ENCODE measurements at places on chromosomes 16 and 17.
A peak's percentile ranks its signal among the peaks of the same experiment; 100 is the strongest.

DNA sequence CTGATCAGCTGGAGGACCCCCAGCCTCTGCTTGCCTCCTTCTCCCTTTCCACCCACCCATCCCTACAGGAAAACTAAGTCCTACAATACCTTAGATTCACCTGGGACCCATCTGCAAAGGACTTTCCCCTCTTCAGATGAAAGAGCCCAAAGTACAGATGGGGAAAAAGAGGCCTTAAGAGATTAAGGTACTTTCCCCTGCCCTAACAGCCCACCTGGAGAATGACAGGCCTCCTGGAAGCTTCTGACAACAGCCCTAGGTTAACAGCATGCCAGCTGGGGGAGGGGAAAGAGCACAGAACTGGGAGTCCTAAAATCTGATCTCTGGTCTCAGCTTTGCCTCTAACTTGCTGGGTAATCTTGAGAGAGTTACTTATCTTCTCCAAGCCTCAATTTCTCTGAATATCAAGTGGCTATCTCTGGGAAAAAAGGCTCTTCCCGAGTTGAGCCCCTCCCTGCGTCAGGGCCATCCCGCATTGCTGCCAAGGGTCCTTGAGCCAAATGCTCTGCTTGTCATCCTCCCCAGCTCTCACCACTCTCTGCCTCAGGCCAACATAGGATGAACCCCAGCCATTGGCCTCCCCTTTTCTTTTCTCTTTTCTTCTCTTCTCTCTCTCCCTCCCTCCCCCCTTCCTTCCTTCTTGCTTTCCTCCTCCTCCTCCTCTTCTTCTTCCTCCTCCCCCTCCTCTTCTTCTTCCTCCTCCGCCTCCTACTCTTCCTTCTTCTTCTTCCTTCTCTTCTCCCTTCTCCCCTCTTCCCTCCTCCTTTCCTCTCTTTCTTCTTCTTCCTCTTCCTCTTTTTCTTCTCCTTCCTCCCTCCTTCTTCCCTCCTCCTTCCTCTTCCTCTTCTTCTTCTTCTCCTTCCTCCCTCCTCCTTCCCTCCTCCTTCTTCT lies 22.5 kb upstream of the SP6 start:
- peaks cover 2% of the 10 kb centered on the region for H3K27me3 ChIP-seq
- H3K36me3 ChIP-seq = no peaks in the 10 kb centered on the region
- no peak for DNase-seq
- H3K4me1 ChIP-seq = no peaks in the 10 kb centered on the region
- no peak overlapping the region for H3K27ac ChIP-seq
- H3K4me3 ChIP-seq = no peak overlapping the region

GRCh38 chr17:3040882-3041281 lies 22.5 kb downstream of the OR1D5 start:
- no peak overlapping the region for H3K4me3 ChIP-seq
- H3K27ac ChIP-seq = no peak overlapping the region
- no peak for DNase-seq
- H3K27me3 ChIP-seq = no peaks in the 10 kb centered on the region

GRCh38 chr17:57862694-57863667 lies 13.1 kb upstream of the MRPS23 start:
- peaks cover 11% of the 10 kb centered on the region for H3K4me1 ChIP-seq
- no peak overlapping the region for H3K27ac ChIP-seq
- no peaks in the 10 kb centered on the region for H3K27me3 ChIP-seq
- no peak overlapping the region for H3K4me3 ChIP-seq
- H3K36me3 ChIP-seq = no peaks in the 10 kb centered on the region

DNA sequence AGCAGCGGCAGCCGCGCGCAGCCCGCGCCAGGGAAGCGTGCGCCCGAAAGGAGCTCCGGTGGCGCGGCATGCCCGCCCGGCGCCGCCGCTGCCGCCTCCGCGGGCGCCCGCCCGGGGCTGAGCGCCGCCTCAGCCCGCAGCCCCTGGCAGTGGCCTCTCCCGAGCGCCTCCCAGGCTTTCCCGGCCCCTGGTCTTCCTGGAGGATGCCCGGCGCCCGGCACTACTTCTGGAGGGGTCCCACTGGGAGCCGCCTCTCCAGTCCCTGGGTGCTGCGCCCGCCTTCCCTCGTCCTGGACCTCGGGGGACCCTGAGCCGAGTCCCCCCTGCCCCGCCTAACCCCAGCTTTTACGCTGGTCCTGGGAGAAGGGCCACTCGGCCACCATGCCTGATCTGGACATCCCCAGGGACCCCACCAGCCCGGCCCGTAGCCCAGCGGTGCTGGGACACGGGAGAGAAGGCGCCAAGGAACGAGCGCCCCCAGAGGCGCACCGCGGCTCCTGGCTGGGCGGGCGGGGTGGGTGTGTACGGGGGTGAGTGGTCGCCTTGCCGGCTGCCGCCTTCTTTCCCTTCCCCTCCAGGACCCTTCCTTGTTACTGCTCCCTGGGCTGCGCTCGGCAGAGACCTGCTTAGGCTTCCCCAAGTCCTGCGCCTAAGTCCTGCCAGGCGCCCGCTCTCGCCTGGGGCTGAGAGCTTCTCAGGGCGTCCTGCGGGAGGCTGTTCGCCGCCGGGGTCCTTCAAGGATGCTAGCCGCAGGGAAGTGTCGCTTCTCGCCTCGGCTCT lies 704 bp downstream of the ASIC2 start:
- no peaks in the 10 kb centered on the region for H3K36me3 ChIP-seq
- DNase-seq = peak; percentile 83
- no peaks in the 10 kb centered on the region for H3K4me1 ChIP-seq
- no peak overlapping the region for H3K27ac ChIP-seq
- peak overlapping the region; percentile 49 for H3K4me3 ChIP-seq

- no peak overlapping the region for H3K27ac ChIP-seq
- H3K4me3 ChIP-seq = no peak overlapping the region
- no peaks in the 10 kb centered on the region for H3K4me1 ChIP-seq
- no peaks in the 10 kb centered on the region for H3K27me3 ChIP-seq
Observed at GRCh38 chr17:55546991-55547664, 35.9 kb upstream of the SMIM36 start.

DNA sequence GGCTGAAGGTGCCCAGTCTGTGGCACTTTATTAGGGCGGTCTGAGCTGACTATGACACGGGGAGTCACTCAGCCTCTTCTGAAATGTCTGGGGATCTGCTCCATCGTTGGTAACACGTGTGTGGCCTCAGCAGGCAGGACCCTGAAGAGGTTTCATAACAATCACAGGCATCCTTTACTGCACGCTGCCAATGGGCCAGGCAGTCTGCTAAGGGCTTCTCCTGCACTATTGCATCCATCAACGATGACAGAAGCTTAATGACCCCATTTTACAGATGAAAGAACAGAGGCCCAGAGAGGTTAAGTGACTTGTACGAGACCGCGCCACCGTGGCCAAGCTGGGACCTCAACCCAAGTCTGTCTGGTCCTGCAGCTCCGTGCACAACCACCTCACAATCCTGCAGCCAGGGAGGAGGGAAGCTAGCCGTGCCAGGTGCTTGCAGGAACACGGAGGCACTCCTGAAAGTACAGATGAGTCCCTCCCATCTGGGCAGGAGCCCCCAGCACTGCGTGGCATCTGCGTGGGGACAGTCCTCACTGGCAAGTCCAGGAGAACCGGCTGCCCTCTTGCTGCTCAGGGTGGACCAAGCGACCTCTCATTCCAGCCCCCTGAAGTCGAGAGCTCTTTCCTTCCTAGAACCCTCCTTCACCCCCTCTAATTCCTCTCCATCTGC lies 40.0 kb downstream of the RPH3AL start:
- DNase-seq = no peak
- H3K27ac ChIP-seq = no peak overlapping the region
- H3K4me3 ChIP-seq = no peak overlapping the region
- no peaks in the 10 kb centered on the region for H3K27me3 ChIP-seq

DNA sequence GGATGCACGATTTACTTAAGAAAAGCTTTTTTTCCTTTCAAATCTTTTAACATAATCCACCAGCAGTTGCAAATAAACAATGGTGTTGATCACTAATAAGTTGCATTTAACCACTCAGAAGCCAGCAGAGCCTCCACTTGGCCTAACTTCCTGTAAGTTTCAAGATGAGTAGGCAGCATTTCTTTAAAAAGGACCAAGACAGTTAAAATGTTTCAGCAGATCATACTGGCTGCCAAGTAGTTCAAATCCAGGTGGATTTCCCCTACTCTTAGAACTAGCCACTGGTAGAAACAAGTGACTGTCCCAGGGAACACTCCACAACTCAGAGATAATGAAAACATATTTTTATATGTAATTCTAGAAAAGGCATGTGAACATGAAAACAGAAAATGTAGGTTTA lies 17.0 kb upstream of the RFFL start:
- H3K4me1 ChIP-seq = no peaks in the 10 kb centered on the region
- no peaks in the 10 kb centered on the region for H3K27me3 ChIP-seq
- no peak for DNase-seq

GRCh38 chr17:74953134-74953687 lies 17.5 kb downstream of the OTOP3 start:
- H3K27ac ChIP-seq = no peak overlapping the region
- no peaks in the 10 kb centered on the region for H3K4me1 ChIP-seq
- H3K36me3 ChIP-seq = no peaks in the 10 kb centered on the region
- H3K4me3 ChIP-seq = no peak overlapping the region
- no peak for DNase-seq

DNA sequence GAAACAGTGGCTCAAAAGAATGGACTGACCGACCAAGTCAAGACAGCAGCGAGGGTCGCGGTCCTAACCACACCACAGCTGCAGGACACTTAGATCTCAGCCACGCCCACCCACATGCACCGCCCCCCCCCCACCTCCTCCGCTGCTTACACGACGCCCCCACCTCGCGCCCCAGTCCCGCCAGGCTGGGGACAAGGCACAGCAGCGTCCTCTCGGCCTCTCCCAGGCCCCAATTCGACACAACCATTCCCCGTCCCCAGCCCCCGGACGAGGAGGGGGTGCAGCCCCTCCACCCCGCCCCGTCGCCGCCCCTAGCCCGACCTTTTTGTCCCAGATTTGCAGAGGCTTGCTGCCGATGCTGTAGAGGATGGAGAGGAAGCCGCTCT lies 477 bp downstream of the CFAP20 start:
- peak overlapping the region; percentile 87 for H3K4me3 ChIP-seq
- peaks cover 34% of the 10 kb centered on the region for H3K4me1 ChIP-seq
- no peaks in the 10 kb centered on the region for H3K27me3 ChIP-seq
- peak; percentile 66 for DNase-seq

DNA sequence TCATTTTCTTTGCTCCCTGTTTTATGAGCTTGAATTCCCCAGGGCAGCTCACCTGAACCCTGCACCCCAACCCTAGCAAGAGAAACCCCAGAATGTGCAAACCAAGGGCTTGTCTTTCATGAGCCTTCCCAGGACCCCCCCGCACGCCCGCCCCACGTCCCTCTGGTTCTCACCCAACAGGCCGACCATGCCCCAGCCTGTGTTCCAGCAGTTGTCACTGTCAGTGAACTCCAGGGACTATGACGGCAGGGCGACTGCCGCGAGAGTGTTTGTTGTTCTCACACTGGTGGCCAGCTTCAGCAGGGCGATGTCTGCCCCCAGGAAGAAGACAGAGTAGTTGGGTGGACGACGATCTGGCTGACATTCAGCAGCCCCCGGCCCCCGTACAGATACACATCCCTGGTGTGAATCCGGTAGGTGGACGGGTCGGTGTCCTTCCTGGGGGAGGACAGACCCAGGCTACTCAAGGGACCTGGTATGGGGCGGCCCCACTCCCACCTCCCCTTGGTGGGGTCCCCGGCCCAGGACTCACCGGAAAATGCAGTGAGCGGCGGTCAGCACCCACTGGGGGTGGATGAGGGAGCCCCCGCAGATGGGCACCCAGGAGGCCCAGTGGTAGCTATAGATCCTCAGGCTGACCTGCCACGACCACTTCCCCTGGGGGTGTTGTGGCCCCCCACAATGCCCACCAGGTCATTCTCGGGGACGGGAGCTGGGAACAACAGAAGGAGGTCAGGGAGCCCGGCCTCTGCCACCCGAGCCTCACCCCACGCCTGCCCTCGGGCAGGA lies 20.1 kb downstream of the TPSD1 start:
- no peak overlapping the region for H3K27ac ChIP-seq
- no peak overlapping the region for H3K4me3 ChIP-seq
- DNase-seq = no peak
- no peaks in the 10 kb centered on the region for H3K36me3 ChIP-seq
- no peaks in the 10 kb centered on the region for H3K4me1 ChIP-seq
- H3K27me3 ChIP-seq = no peaks in the 10 kb centered on the region

- no peak overlapping the region for H3K27ac ChIP-seq
- H3K27me3 ChIP-seq = peaks cover 9% of the 10 kb centered on the region
- DNase-seq = peak; percentile 48
- H3K4me1 ChIP-seq = no peaks in the 10 kb centered on the region
- H3K4me3 ChIP-seq = no peak overlapping the region
Observed at GRCh38 chr17:79219208-79219935, 144.7 kb downstream of the ENGASE start.

DNA sequence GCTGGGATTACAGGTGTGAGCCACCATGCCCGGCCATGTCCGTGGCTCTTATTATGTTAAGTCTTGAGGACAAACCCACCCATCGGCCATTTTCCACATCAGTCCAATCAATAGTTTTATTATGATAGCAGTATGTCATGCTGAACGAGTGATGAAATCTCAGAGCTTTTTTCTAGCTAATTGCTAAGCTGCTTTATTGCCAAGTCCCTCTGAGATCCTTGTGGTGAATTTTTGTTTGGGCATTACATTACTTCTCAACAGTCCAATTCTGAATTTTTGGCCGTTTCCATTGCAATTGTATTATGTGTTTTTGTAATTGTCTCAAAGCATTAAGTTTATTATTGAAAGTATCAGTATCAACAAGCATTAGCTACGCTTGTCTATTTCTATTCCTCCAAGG lies 10.9 kb downstream of the RNF112 start:
- no peaks in the 10 kb centered on the region for H3K27me3 ChIP-seq
- no peak overlapping the region for H3K27ac ChIP-seq
- no peaks in the 10 kb centered on the region for H3K4me1 ChIP-seq
- no peaks in the 10 kb centered on the region for H3K36me3 ChIP-seq
- no peak for DNase-seq

- no peak for DNase-seq
- H3K27me3 ChIP-seq = no peaks in the 10 kb centered on the region
- H3K4me1 ChIP-seq = no peaks in the 10 kb centered on the region
- H3K36me3 ChIP-seq = no peaks in the 10 kb centered on the region
- H3K4me3 ChIP-seq = no peak overlapping the region
Observed at GRCh38 chr16:51697454-51697853, 546.4 kb upstream of the SALL1 start.

GRCh38 chr16:30748634-30749445 lies 615 bp downstream of the PHKG2 start:
- H3K27ac ChIP-seq = no peak overlapping the region
- H3K36me3 ChIP-seq = peaks cover 11% of the 10 kb centered on the region
- no peak for DNase-seq
- H3K4me3 ChIP-seq = peak overlapping the region; percentile 68
- no peaks in the 10 kb centered on the region for H3K4me1 ChIP-seq

- no peak overlapping the region for H3K27ac ChIP-seq
- no peaks in the 10 kb centered on the region for H3K4me1 ChIP-seq
- H3K4me3 ChIP-seq = no peak overlapping the region
- DNase-seq = no peak
- H3K27me3 ChIP-seq = peaks cover 2% of the 10 kb centered on the region
Observed at GRCh38 chr16:48153774-48154173, 2.0 kb downstream of the ABCC12 start.

GRCh38 chr16:31355431-31356100 lies 590 bp downstream of the ITGAX start:
- no peak for DNase-seq
- no peaks in the 10 kb centered on the region for H3K27me3 ChIP-seq
- no peak overlapping the region for H3K27ac ChIP-seq
- H3K4me3 ChIP-seq = no peak overlapping the region
- H3K36me3 ChIP-seq = no peaks in the 10 kb centered on the region
- no peaks in the 10 kb centered on the region for H3K4me1 ChIP-seq

- H3K4me3 ChIP-seq = no peak overlapping the region
- H3K27me3 ChIP-seq = no peaks in the 10 kb centered on the region
- H3K27ac ChIP-seq = no peak overlapping the region
- H3K4me1 ChIP-seq = no peaks in the 10 kb centered on the region
- no peak for DNase-seq
Observed at GRCh38 chr17:74393346-74393942, 26.1 kb downstream of the GPR142 start.
